ENCODE measurements at places on chromosomes 5 and 9.

GRCh38 chr5:139837711-139838380, 42.2 kb downstream of the PSD2 start:
- no peak for DNase-seq

DNA sequence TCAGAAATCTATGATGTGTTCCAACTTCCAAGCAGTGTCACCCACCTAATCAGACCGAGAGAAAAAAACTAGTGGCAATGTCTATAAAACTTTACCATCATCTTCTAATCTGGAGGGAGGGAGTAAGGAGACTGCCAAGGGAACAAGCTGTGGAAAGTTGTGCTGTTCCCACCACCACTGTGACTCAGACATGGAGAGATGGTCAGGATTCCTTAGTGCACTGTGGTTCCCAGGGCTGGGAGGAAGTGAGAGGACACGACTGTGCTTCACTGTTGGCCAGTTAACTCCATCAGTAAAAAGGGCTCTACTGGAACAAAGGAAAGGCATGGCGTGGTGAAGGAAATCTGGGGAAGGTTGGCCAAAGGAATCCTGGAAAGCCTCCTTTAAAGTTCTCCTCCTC, 18.8 kb downstream of the TICAM2 start:
- DNase-seq: no peak

DNA sequence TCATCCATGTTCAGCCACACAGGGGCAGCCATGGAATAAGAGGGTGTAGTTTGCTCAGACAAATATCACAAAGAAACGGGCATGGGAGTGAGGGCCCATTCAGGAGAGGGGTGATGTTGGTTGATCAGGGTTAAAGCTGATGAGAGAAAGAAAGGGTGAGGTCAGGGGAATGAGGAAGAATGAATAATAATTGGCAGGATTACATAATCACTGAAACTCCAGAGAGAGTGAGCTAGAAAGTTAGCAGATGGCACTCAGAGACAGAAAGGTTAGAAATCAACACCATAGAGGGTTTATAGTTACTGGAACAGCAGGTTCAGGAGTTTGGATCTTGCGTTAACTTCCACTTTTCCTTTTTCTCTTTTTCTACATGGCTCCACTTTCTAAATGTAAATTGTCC, 113.9 kb downstream of the TAF11L14 start:
- no peak for DNase-seq

DNA sequence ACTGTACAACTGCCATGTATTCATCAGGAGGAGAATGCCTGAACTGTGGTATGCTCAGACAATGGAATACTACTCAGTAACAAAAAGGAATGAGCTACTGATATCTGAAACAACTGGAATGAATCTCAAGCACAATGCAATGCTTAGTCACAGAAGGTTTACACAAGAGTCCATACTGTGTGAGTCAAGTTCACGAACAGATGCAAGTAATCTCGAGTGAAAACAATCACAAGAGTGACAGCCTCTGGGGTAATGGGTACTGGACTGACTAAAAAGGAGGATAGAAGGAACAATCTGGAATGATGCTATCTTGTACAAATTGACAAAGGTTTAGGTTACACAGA, 19.5 kb upstream of the GOLGA1 start:
- DNase-seq: no peak

GRCh38 chr5:117235786-117236185, 661.2 kb upstream of the SEMA6A start:
- DNase-seq: no peak

- peak; percentile 45 for DNase-seq
These were observed 49.8 kb upstream of the PALM2AKAP2 start for GRCh38 chr9:109730228-109730627.

DNA sequence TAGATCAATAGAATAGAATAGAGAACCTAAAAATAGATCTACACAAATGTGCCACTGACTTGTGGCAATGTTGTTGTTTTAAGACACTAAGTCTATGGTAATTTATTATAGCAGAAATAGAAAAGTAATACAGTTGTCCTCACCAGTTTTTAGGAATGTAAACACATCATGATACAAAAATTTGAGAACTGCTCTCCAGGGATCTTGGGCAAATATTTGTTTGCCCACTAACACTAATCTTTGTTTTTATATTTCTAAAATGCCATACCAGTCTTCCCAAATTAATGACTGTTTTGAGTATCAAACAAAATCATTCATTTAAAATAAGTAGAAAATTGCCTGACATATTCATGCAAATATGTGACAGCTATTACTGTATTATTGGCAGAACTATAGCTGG, 297.6 kb downstream of the BRINP1 start:
- no peak for DNase-seq

GRCh38 chr5:38878391-38879077, 32.7 kb downstream of the OSMR start:
- no peak for DNase-seq

DNA sequence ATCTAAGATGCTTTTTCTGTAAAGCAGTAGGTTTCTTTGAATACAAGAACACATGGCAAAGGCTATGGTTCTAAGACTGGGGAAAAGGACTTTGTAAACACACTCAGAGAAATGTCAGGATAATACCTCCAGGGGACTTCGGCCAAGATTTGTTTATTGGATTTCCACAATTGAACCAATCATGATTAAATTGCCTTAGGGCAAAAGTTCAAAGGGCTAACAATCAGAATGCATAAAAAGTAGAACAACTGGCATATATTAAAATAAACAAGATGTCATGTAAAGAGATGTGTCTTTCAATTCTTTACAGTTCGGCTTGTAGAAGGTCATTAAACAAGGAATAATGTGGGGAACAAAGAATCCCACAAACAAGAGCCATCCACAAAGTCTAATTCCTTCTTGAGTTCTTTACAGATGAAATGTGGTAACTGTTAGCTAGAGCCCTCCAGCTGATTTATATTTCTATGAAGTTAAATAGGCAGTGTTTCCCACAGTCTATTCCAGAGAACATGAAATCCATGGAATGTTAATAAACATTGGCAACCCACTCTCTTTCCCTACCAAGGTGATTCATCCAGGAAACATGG, 565.5 kb downstream of the ZNF608 start:
- no peak for DNase-seq

- no peak for DNase-seq
These were observed 274.1 kb downstream of the HSPA4 start for GRCh38 chr5:133325864-133326263.

DNA sequence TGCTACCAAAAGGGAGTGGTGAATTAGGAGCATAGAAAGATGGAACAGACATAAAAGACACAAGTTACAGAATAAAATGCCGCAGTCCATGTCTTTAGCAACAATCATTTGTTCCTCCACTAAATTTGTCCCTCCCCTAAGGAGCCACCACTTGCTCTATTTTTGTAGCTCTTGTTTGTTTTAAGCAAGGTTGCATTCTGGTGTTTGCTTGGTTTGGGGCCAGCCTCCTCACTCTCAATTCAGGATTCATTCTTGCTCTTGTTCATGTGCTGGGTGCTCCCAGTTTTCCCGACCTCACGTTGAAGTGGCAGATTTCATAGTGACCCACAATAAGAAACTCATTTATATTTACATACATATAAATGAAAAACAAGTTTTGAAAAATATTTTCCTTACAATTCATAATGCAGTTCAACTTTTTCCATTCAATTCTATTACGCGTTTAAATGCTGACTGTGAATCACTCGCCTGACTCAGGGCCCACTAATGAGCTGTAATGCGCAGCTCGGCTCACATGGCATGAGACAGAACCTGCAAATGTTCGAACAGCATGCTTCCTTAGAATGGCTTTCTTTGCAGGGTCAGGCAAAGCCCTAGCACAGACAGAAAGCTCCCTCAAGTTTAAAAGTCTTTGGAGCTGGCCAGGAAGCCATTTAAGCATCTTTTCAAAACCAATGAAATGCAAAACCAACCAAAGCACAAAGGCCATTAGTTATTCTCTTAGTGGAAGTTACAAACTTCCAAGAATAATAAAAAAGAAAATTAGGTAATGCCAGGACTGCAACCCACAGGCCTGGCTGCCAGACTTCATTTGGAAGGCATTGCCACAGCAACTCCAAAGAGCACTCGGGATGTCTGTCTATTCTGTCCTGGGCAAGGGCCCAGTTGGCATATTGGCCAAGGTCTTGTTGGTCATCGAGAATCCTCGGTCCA, 41.7 kb downstream of the RETREG1 start:
- no peak for DNase-seq

DNA sequence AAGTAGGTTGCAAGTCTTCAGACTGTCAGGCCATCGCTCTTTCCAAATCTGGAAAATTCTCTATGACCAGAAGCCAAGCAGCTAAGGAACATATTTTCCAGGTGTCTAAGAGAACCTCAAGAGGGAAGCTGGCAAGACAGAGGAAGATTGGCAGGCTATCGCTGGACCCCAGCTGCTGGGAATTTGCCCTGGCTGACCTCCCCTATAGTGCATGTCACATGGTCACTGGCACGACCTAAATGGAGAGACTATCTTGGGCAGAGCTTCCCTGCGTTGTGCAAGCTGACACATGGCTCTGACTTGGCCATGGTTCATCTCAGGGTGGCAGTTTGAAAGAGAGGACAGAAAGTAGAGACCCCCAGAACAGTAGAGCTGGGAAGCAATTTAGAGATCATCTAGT, 104.9 kb upstream of the ZNF618 start:
- no peak for DNase-seq

DNA sequence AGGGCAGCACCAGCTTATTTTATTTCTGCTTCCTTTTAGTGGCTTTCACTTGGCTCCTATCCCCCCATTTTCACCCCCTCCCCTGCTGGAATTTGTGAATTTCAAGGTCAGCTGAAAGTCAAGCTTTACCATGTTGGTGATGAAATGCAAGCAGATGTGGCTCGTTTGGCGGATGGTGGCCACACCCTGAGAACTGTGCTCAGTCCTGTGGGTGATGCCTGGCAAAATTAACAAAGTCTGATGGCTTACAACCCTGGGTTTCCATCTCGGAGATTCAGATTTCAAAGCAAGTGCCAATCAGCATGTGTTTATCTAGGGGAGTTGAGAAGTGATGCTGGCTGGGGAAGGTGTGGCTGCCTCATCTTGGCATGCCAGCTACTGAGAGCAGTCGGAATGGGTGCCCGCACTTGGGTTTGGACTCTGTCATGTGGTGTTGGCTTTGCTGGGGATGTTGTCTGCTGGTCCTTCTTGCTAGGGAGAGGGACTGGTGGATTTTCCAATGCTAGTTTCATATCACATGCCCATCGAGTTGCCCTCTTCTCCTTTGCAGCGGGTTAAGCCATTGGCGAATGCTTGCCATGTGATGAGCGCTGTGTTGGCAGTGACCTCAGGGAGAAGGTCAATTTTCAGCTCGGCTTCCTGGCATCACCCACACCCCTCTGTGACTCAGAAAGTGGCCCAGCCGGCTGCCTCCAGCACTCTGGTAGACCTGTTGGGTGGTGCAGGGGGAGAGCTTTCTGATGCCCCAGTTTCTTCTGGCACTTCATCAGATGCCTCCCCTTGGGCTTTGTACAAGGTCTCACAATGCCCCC, 77.0 kb upstream of the PITX1 start:
- no peak for DNase-seq

DNA sequence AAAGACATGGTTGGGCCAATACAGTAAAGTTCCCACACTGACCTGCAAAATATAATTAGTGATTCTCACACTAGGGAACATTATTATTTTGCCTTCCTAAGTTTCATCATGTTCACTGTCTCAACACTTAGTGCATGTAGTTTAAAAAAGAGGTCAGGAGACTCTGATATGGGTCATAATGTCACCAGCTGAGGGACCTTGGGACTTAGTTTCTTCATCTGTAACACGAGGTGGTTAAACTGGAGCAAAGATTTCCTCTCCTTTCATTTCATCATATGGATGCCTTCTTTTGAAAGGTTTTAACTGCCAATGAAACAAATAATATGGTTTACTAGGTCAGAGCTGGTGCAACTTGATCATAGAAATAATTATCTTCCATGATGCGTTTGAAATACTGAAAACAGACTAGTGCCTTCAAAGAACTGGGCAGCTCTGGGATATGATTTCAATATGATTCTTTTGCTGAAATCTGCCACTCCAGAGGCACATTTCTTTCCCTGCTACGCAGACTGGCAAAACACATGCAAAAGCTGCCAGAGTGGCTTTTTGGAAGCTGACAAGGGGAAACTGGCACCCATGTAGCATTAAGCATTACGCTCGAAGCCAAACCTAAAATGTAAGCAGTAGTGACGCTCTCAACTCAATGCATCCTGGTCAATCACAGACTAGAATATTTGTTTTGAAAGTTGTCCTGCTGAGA, 20.8 kb downstream of the RETREG1 start:
- DNase-seq: no peak

GRCh38 chr9:109166771-109167601, at the start of gene FRRS1L:
Gene FRRS1L (minus strand): TSS chr9:109167249. CDS start chr9:109167138, 111 bp downstream.
- no peak for DNase-seq

GRCh38 chr9:79977074-79977435, 405.3 kb downstream of the TLE4 start:
- no peak for DNase-seq

GRCh38 chr9:137128158-137128861, 10.6 kb upstream of the GRIN1 start:
- DNase-seq: no peak

- DNase-seq: no peak
These were observed 1.5 kb downstream of the VAV2 start for GRCh38 chr9:133990366-133991213.

DNA sequence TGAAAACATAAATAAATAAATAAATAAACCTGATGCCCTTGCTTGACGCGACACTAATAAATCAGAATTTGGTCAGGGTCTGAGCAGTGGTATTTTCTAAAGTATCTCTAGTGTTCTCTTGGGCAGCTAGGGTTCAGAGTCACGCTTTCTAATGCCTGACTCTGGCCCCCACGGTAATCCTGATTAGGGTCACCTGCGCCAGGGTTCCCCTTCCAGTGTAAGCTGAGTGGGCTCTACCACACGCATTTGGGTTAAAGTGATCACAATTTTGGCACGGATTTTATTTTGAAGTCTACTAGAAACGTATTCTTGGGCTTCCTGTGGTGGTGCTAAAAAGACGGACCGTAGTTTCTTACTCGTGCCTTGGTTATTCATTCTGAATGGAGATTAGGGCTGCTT, 651 bp downstream of the TTC1 start:
- no peak for DNase-seq

DNA sequence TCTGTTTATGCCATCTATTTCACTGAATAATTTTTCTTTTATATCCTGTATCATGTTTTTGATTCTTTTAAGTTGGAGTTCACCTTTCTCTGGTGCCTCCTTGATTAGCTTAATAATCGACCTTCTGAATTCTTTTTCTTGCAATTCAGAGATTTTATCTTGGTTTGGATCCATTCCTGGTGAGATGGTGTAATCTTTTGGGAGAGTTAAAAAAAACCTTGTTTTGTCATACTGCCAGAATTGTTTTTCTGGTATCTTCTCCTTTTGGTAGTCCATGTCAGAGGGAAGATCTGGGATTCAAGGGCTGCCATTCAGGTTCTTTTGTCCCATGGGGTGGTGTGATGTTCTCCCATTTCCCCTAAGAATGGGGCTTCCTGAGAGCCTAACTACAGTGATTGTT, 800.8 kb upstream of the TYRP1 start:
- no peak for DNase-seq

Data from NCI-H1105 (cell line).